ENCODE measurements at places on chromosomes 6 and 20. TPM values are rescaled to one million over a fixed set of nuclear protein-coding genes. Genes with fewer than 3 reads are reported as not detected.

- DNase-seq = no peak
Measured at GRCh38 chr6:87561017-87561416, 28.8 kb downstream of the RARS2 start.

ZNF311 gene
- polyA plus RNA-seq = 2.2 TPM

GJA10 gene
- polyA plus RNA-seq = not detected

- no peak for DNase-seq
Measured at GRCh38 chr20:59148701-59149493, 14.7 kb upstream of the ZNF831 start.

DNA sequence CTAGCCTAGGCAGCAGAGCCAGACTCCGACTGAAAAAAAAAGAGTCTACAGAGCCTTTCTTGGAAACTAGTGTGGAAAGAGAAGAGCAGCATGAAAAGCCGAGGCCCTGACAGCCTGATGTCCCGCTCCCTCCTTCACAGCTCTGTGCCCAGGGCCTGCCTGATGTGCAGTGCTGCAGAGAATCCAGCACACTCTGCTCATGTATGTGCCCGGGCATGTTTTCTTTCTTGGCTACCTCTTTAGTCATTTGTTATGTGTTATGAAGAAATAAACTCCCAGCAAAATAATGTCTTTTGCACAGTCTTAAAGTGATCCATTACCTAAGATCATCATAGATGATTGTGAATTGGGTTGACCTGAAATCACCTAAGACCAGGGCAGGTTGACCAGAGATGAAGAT, 78.1 kb upstream of the EZR start:
- no peak for DNase-seq

Data from muscle of back (tissue), 13 donors.